GM23248 (cell line): ENCODE measurements at places on chromosomes 11 and 22. TPM values are rescaled to one million over a fixed set of nuclear protein-coding genes. Genes with fewer than 3 reads are reported as not detected.

HEPACAM gene
- not detected in 2 replicates for total RNA-seq

OR6T1 gene
- not detected in 2 replicates for total RNA-seq

RFPL3 gene
- not detected in 2 replicates for total RNA-seq

PRR5 gene
- 20.0 and 24.0 TPM in 2 replicates for total RNA-seq

TNNI2 gene
- not detected in 2 replicates for total RNA-seq

TENM4 gene
- 0.11 and 0.25 TPM in 2 replicates for total RNA-seq

IFITM10 gene
- 1.6 and 67.4 TPM in 2 replicates for total RNA-seq

FAM180B gene
- not detected in 2 replicates for total RNA-seq

TESMIN gene
- 0.13 TPM in 1 of 2 replicates, not detected in the other for total RNA-seq

KCNJ1 gene
- total RNA-seq, result not detected in 2 replicates

TPBGL gene
- total RNA-seq, result not detected in 2 replicates

RBMXL2 gene
- not detected in 2 replicates for total RNA-seq

EXT2 gene
- 127 and 209 TPM in 2 replicates for total RNA-seq
